ENCODE measurements at places on chromosomes 13 and 19.
A peak's percentile ranks its signal among the peaks of the same experiment; 100 is the strongest.

DNA sequence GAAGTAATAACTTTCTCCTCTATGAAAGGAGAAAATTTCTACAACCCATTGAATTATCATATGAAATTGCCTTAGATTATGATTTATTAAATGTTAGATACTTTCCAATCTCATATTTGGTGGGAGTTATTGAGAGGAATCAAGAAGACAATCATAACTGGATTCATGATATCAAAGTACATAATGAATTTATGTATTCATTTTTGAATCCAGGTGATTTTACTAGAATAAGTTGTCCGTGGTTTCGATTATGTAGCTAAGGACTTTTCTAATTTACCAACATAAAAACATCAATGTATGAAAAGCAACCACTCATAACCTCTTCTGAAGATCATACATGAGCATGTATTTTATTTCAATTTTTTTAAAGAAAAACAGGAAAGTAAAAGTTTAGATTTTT lies 1225.0 kb upstream of the MIR17HG start:
- DNase-seq: no peak

DNA sequence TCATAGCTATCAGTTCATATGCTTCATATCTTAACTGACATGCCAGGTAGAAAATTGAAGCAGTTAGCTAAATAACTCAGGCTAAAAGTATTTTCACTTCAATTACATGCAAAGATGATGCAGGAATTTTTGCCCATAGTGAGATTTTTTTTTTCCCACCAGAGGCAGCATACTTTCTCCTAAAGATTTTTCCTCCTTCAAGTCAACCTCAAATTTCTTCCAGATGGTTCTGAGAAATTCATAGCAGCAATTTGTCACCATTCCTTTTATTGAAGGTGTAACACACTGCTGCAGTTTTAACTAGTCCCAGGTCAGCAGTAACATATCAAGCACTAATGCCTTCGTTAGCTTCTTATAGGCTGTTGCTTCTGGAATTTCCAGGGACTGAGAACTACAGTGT lies 141.9 kb downstream of the SUCLA2 start:
- DNase-seq: no peak

- DNase-seq: no peak
These were observed 7.9 kb upstream of the HSH2D start for GRCh38 chr19:16135430-16136127.

DNA sequence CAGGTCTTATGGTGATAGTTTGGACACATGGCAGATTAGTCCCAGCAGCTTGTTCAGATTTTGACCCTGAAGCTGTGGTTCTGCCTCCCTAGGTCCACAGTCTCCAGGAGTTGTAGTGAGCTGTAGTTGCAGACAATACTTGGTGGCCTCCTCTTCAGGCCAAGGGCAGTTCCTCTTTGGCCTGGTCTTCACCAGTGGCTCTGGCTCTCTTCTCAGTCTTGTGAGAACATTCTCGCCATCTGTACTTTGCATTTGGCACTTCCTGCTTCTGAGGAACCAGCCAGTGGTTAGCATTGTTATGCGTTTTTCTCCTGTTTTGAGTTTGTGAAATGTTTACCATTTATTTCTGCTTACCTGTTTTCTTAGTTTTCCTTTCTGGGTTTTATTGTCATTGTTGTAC lies 40.7 kb downstream of the PCCA start:
- peak; percentile 5 for DNase-seq

DNA sequence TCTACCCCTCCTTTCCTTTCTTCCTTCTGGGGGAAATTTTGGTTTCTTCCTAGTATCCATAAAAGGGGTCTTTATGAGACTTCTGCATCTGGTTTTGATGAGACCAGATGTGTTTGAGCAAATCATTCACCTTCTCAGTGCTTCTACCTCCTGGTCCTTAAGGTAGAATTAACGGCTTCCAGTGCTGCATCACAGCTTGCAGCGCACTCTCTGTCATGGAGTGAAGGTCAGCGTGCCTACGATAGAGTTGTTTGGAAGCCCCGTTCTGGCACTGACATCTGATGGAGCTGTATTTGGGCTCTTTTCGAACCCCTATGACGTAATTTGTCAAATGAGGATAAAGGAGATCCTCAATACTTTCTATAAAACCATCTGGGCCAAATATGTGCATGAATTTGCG lies 164.2 kb downstream of the MTUS2 start:
- no peak for DNase-seq

DNA sequence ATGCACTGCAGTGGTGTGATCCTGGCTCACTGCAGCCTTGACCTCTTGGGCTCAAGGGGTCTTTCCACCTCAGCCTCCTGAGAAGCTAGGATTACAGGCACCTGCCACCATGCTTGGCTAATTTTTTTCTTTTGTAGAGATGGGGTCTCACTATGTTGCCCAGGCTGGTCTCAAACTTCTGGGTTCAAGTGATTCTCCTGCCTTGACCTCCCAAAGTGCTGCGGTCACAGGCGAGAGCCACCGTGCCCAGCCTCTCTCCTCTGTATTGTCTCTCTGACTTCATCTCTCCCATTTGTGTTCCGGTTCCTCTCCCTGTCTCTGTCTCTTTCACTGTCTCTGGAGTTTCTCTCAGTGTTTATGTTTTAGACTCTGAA lies 1.7 kb upstream of the C19orf85 start:
- no peak for DNase-seq

GRCh38 chr13:107069108-107069776 lies 501.3 kb upstream of the ARGLU1 start:
- DNase-seq: no peak

DNA sequence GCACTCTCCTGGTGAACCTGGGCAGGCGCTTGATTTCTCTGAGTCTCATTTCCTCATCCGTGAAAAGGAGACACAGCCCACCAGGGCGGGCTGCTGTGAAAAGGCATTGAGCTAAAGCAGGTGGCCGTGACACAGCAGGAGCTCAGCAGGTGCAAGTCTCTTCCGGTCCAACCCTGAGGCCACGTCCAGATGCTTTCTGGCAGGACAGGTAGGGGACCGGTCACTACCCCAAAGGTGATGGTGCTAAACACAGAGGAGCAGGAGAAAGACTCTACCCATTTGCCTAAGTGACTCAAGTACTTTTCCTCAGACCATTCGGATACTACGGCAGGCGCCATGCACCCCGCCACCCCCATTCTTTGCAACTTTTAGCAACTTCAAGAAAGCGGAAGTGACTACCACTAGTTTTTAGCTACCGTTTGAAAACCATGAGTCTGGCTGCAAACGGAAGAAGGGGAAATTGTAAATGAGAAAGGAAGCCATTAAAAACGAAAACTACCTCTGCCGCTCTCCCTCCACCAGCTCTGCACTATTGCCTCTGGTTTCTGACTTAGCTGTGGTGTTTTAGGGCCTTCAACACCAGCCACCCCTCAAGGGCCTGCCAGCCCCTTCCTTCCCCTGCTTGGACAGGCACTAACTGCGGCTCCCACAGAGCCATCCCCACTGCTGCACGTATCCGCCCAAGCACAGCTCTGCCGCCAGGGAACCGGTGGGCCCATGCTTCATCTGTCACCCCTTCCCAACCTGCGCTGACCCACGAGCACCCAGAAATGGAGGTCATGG lies 4.8 kb downstream of the PPP6R1 start:
- peak; percentile 91 for DNase-seq

DNA sequence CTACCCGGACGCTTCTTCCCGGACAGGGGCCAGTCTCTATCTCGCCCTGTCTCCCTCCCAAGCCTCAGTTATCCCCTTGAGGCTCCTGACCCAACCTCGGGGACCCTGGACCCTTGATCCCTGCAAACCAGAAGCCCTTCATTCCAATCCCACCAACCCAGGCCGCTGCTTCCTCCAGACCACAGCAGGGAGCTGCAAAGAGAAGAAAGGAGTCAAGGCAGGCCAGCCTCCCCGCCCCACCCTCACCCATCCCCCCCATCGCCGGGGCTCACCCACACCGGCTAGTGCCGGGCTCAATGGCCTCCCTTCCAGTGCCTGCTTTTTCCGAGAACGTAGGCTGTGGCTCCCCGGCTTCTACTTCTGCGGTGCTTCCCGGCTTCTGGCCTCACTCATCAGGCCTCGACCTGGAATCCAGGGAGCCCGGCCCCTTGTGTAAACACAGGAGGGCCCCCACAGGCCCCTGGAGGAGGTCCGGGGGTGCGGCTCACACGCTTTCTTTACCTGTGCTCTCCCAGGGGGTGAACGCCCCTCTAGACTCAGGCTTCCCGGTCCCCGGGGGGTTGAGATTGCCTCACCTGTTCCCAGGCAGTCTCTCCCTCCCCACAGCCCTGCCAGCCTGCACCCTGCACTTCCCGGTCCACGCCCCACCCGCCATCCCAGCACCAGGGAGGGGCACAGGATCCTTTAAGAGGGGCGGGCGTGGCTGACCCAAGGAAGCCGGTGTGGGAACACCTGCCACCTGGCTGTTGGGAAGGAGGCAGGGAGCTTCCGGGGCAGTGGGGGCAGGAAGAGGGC lies at the start of gene FAM83E:
TSS of gene FAM83E (minus strand) at position 641 of the 795 bp plus-strand sequence. CDS start 1,704 bp downstream, outside the sequence.
- no peak for DNase-seq

- no peak for DNase-seq
These were observed 114.0 kb downstream of the STK24 start for GRCh38 chr13:98462946-98463345.

- no peak for DNase-seq
These were observed 18.9 kb downstream of the VASP start for GRCh38 chr19:45526143-45526542.

GRCh38 chr13:48318821-48319511 lies 15.4 kb downstream of the RB1 start:
- no peak for DNase-seq

DNA sequence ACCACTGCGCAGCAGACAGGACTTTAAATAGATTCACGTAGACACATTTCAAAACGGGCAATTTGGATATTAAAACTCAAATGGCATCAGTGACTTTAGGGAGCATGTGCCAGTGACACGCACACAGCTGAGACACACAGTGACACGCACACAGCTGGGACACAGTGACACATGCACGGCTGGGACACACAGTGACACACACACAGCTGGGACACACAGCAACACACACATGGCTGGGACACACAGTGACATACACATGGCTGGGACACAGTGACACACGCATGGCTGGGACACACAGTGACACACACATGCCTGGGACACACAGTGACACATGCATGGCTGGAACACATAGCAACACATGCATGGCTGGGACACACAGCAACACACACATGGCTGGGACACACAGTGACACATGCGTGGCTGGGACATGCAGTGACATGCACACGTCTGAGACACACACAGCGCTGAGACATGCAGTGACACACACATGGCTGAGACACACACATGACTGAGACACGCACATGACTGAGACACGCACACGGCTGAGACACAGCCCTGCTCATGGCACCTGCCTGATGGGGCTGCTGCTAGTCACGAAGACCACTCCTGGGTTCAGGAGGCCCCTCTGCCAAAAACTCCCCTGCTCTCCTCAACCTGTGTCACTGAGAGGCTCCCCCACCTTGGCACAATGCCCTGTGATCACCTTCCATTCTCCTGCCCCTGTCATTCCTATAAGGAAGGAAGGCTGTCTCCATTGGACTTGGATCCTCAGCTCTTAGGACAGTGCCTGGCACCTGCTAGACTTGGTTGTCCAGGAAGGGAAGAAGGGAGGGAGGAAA lies 52.5 kb downstream of the SOX1 start:
- no peak for DNase-seq

DNA sequence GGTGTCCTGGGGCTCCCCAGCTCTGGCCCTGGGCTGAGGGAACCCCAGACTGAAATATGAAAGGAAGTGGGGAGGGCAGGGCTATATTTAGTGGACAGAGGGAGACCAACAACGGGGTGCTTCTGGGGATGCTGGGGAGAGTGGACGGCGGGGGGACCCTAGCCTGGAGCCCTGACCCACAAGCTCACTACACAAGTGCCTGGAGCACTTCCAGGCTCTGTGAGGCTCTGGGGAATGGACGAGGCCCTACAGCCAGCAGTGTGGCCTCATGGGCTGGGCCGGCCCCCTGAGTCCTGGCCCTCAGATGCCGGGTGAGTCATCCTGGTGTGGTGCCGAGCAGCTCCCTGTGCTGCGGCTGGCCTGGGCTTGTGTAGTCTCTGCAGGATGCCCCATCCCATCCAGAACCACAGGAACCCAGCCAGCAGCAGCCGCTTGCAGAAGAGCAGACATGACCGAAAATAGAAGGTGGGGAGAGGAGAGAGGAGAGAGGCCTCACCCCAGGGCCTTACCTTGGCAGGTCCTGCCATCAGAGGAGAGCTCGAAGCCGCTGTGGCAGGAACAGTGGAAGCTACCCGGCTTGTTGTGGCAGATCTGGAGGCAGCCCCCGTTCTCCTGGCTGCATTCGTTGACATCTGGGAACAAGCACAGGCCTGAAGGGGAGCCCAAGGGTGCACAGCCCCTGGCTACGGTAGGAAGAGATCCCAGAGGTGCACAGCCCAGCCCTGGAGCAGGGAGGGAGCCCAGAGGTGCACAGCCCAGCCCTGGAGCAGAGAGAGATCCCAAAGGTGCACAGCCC lies 26.1 kb downstream of the GAS6 start:
- DNase-seq: peak; percentile 27

GRCh38 chr13:94328381-94329041 lies 151.0 kb downstream of the DCT start:
- DNase-seq: no peak

DNA sequence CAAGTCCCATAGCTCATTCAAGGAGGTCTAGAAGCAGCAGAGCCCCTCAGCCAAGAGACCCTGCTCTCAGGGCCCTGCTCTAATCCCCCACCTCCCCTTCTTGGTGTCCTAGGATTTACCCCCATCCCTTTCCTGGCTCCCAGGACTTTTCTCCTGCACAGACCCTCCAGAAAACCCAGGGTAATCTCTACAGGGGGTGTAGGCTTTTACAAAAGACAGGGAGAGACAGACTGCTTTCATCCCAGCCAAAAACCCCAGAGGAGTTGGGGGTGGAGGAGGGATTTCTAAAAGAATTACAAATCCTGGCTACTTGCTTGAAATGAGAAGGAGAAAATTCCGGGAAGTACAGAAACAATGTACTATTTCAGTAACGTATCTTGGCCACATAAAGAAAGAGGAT lies 133.3 kb downstream of the TNFSF13B start:
- DNase-seq: no peak
